ENCODE measurements at places on chromosomes 6 and 20.

- DNase-seq, result no peak
These were observed 3.7 kb downstream of the CSNK2A1 start for GRCh38 chr20:539848-540247.

DNA sequence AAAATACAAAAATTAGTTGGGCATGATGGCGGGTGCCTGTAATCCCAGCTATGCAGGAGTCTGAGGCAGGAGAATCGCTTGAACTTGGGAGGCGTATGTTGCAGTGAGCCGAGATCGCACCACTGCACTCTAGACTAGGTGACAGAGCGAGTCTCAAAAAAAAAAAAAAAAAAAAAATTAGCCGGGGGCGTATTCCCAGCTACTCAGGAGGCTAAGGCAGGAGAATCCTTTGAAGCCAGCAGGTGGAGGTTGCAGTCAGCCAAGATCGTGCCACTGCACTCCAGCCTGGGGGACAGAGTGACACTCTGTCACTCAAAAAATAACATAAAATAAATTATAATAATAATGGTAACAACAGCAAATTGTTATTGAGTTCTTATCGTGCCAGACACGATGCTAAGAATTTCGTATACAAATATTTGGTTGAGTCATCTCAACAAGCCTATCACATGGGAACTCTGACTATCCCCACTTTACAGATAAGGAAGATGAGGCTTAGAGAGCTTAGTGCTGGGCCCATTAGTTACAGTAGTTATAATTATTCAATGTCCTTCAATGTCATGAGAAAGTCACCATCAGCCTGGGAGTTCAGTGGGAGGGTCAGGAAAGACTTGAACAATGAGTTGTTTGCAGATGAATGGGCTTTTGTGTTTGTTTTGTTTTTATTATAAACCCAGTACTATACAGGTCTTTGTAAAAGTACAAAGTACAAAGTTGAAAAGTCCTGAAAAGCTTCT lies 19.4 kb downstream of the C6orf15 start:
- no peak for DNase-seq

DNA sequence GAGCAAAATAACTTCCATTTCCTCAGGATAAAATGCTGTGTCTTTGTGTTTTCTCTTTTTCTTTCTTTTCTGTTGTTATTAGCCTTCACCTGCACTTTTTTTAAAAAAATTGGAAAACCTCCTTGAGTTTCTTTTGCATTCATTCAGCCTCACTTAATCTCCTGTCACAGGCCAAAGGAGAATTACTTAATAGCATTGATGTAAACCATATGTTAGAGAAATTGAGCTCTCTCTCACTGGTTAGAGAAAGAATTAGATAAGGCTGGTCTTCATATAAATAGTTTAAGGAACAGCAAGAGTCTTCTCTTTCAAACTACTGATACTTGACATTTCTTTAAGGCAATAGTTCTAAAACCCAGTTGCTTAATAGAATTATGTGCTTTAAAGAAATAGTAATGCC lies 564.2 kb downstream of the TFAP2B start:
- DNase-seq, result no peak

DNA sequence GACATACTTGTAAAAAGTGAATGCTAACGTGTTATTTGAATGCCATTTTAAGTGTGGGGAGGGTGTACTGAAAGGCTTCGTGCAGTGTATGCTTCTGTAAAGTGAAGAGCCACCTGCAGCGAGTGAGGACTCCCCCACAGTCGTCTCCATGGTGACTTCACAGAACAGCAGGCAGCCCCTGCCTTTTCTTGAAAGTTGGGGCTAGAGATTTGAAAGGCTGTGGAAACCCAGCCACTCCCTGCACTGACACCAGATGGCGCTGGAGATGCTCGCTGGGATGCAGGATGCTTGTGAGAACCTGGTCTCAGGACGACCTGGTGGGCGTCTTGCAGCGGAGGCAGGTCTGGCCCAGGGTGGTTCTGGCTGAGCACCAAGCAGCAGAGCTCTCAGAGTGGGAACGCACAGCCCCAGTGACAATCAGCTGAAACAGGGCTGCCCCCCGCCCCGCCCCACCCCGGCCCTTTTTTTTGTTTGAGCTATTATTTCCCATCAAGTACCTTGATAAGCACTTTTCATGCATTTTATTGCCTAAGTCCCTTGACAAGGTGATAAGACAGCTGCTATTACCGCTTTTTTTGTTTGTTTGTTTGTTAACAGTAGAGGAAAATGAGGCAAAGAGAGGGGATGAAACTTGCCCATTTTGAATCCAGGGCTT lies 150.3 kb downstream of the SYCP2 start:
- peak; percentile 76 for DNase-seq

- no peak for DNase-seq
These were observed 289.2 kb upstream of the CNR1 start for GRCh38 chr6:88455317-88455716.

GRCh38 chr6:72969666-72970065 lies 255.6 kb downstream of the KHDC1L start:
- DNase-seq, result no peak

- DNase-seq, result no peak
These were observed 10.2 kb upstream of the MROH8 start for GRCh38 chr20:37189416-37190016.

DNA sequence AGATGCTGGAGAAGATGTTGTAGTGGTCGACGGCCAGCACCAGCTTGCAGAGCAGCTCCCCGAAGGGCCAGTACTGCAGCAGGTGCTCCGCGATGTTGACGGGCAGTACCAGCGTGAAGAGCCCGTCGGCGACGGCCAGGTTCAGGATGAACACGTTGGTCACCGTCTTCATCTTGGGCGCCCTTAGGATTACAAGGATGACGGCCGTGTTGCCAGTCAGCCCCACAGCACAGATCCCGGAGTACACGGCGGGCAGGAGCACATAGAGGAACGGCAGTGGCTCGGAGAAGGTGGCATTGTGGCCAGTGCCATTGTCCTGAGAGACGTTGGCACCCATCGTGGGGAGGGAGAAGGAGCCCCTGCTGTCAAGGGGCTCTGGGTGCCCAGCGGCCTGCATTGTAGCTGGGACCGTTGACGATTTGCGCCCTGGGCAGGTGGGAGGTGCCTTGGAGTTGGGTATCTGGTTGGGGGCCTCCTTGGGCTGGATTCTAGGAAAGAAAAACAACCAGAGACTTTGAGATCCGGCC lies 867 bp downstream of the NPBWR2 start:
- DNase-seq, result no peak

DNA sequence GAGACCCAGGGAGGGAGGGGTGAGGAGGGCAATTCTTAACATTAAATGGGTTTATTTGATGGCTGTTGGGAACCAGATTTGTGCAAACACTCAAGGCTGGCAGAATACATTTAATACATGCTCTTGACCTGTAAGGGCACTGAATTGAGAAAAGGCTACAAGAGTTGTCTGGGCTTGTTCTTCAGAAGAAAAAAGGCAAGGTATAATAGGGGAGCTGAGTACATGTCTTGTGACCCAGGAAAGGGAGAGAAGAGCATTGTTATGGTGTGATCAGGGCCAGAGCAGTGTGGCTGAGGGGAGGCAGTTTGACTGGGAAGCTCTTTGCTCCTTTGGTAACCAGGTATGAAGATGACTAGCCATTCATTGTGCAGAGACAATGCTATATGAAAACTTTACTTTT lies 18.9 kb downstream of the KLHL31 start:
- DNase-seq, result no peak

DNA sequence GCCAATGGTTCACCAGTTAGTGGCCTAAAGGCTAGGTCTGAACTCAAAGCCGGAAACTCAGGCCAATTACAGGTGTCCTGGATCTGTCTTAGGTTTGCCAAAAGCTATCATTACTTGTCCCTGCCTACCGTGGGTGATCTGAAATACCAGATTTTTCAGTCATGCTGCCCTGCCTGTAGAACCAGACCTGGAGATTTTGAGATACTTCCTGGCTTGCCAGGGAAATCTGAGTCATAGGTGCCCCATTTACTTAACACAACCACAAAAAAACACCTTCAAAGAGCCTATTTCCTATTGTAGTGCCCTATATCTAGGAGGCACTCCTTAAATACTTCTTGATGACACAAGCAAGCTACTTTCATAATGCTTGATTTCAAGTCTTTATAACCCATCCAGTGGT lies 13.9 kb upstream of the RANBP9 start:
- DNase-seq, result no peak

DNA sequence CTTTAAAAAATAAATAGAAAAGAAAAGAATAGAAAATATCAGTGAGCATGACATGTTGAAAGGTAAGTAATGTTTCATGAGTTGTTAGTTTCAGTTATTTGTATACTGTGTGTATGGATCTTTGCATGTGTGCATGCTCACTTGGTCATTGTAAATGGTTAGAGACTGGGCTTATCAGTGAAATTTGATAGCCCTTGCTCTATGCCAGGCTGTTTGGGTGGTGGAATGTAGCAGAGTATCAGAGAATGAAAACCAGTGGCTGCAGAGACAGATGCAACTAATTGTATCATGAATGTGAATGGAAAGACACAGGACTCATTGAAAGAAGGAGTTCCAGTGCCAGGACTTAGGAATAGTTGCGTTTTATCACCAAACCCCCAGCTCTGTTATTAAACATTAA lies 4.2 kb downstream of the GSTA2 start:
- DNase-seq, result no peak

- DNase-seq, result no peak
These were observed 70.5 kb upstream of the SLCO4A1 start for GRCh38 chr20:62571669-62572344.

- no peak for DNase-seq
These were observed 21.9 kb downstream of the MEP1A start for GRCh38 chr6:46815130-46815529.

DNA sequence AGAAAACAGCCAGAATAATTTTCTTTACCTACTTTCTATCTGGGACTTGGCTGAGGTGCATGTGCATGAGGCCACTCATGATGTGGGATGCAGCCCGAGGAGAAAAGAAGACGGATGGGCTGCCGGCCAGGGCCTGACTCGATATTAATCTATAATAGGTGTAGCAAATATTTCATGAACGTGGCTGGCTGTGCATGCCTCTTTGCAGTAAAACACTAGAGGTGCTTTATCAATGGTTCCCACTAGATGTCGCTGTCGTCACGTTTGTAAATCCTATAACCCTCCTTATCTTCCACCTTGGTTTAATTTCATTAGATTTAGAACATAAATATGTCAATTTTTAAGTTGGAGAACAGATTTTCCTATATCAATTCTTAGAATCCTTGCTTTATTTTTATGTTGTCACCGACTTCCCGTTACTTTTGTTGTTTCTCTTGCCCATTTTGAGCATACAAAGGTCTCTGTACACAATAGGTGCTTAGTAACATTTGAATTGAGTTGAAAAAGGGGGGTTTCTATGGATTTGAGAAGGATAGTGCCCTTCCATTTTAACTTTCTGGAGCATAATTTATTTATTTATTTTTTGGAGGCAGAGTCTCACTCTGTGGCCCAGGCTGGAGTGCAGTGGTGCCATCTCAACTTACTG lies 19.6 kb upstream of the FERMT1 start:
- peak; percentile 65 for DNase-seq

DNA sequence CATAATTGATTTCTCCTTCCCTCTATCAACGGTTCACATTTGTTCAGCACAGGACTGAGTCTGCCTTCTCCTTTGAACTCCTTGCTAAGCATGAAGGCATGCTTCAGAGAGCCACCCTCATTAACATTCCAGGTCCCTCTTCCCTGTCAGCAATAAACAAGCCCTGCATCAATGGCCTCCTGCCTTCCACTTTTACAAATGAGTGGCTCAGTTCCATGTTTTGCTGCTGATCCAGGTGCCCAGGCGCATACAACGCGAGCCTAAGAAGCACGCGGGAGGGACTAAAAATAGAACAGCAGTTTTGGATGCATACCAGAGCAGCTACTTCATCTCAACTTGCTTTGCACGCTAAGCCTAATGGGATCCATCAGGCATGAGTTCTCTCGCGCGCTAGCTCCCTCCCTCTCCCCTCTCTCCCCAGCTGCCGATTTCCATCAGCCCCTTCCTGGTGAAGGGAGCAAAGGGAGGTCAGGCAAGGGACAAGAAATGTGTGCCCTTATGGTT lies 53.4 kb downstream of the TRAF3IP2 start:
- DNase-seq, result peak; percentile 51

- no peak for DNase-seq
These were observed 2.1 kb downstream of the MAPK13 start for GRCh38 chr6:36132246-36132895.

GRCh38 chr20:45827030-45827652 lies at the start of gene TNNC2:
Gene TNNC2 (minus strand): TSS chr20:45827312. CDS start chr20:45827248, 64 bp downstream.
- DNase-seq, result no peak

GRCh38 chr6:3209114-3210023 lies 18.1 kb downstream of the TUBB2B start:
- DNase-seq, result no peak

DNA sequence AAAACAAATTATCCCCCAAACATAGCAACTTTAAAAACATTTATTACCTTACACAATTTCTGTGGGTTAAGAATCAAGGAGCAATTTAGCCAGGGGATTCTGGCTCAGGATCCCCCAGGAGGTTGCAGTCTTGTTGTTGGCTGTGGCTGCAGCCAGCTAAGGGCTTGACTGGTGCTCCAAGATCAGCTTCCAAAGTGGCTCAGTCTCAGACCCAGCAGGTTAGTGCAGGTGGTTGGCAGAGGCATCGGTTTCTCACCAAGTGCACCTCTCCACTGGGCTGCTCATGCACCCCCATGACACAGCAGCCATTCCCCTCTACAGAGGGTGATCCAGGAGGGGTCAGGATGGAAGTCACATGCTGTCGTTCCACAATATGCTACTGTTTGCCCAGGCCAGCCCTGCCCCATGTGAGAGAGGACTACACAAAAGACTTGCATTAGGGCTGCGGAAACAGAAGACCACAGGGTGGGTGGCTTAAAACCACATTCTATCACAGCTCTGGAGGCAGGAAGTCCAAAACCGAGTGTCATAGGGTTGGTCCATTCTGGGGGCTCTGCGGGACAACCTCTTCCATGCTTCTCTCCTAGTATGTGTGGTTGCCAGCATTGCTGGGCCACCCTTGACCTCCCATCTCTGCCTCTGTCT lies 125.8 kb downstream of the C6orf118 start:
- DNase-seq, result no peak

DNA sequence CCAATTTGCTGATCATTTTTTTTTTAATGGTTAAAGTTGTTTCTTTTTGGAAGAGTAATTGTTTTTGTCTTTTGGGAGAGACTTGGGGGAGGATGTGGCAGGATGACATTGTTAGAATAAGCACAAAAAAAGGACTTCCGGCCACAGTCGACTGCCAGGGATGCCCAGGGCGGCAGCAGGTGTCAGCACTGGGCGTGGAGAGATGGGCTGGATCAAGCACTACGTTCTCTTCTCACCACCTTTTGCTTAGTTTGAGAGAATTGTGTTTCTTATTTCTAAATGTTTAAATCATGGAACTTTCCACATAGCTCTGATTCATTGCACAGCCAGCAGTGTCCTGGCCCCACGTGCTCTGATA lies 104.6 kb upstream of the FRMD1 start:
- no peak for DNase-seq

GRCh38 chr6:45640081-45640491 lies 262.4 kb upstream of the SUPT3H start:
- DNase-seq, result no peak

DNA sequence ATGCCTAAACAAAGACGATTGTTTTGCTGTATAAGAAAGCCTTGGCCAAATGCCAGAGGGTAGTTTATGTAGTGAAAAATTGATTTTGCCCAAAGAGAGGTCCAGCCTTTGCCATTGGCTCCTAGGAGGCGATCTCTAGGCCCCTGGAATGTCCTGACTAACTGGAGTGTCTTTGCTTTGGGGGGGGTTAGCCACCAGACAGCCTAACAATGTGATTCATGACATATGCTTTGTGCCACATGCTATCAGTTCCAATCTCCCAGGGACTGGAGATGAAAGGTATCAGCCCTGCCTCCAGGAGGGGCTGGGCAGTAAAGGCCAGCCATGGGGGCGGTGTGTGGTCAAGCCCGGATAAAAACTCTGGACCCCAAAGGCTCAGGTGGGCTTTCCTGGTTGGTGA lies 32.7 kb upstream of the TUBB2A start:
- no peak for DNase-seq

- no peak for DNase-seq
These were observed 17.9 kb upstream of the KIF25 start for GRCh38 chr6:167979436-167980139.

Measured in nephron progenitor cell (in vitro differentiated cells).